T-cell (primary cell): ENCODE measurements at places on chromosomes 13 and 19. TPM values are rescaled to one million over a fixed set of nuclear protein-coding genes. Genes with fewer than 3 reads are reported as not detected.

DNA sequence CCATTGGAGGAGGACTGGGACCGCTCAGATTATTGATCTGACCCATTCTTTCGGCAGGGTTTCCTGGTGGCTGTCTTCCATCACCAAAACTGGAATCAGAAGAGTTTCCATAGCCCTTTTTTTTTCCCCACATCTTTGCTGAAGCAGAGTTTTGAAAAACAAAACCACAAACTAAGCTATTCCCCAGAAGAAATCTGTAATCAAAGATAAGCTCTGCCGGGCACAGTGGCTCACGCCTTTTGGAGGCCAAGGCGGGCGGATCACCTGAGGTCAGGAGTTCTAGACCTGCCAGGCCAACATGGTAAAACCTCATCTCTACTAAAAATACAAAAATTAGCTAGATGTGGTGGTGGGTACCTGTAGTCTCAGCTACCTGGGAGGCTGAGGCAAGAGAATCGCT lies 4.2 kb upstream of the ICAM1 start:
- H3K4me3 ChIP-seq = no peak overlapping the region
- no peak overlapping the region for H3K27ac ChIP-seq
- no peak for DNase-seq

GRCh38 chr13:73259061-73260017 lies 200.5 kb downstream of the KLF5 start:
- peaks cover 2% of the 10 kb centered on the region for H3K27me3 ChIP-seq
- no peaks in the 10 kb centered on the region for H3K36me3 ChIP-seq
- no peaks in the 10 kb centered on the region for H3K4me1 ChIP-seq
- H3K4me3 ChIP-seq = no peak overlapping the region

Gene NTN5
- 3.9 TPM for total RNA-seq

Gene PDX1
- total RNA-seq = not detected

Gene ARGLU1
- total RNA-seq = 183 TPM

Gene ZNF460
- 65.2 TPM for total RNA-seq

Gene URAD
- not detected for total RNA-seq

Gene CEACAM4
- total RNA-seq = not detected

Gene CACNG6
- total RNA-seq = not detected
